Ureter (tissue), 1 donor: ENCODE measurements at places on chromosomes 16 and 17. TPM values are rescaled to one million over a fixed set of nuclear protein-coding genes. Genes with fewer than 3 reads are reported as not detected.
A peak's percentile ranks its signal among the peaks of the same experiment; 100 is the strongest.

- no peak for DNase-seq
These were observed 97.6 kb upstream of the FAM20A start for GRCh38 chr17:68698746-68699145.

- DNase-seq = no peak
These were observed 88.6 kb upstream of the BRD7 start for GRCh38 chr16:50457423-50457822.

DNA sequence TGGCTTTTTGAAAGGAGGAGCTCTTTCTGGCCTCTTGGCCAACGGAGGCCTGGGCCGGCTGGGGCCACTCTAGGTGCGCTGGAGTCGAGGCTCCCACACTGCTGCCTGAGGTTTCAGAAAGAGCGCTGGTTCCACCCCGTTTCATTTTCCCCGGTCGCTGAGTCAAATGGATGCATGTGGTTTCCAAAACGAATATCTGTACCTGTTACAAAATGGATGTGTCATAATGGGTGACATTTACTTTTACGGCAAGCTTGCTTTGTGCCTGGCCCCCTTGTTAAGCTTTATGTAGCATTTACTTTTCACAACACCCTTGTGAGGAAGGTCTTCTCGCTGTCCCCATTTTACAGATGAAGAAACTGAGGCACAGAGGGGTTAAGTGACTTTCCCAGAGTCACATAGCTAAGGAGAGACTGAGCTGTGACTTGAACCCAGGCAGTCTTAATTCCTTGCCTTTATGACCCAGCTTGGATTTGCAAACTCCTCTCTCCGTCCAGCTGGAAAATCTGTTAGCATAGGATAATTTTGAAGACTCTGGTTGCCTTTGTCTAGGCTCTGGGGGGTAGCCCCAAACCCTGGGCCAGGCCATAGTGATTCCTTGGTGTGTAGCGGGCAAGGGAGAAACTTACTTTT is 10.6 kb downstream of the KSR1 start:
- no peak for DNase-seq

DNA sequence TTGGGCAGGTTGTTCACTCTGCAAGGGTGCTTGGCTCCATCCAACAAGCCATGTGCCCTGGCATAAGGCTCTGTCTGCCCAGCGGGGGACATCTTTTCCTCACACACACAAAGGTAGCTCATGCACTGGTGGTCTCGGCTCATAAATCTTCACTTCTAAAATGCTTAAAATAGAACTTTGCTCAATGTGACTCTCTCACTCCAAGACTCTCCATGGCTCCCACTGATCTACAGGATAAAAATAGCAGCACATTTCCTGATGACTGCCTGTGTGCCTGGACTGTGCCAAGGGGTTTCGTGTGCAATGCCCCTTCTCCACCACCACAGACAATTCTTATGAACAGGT is 15.1 kb upstream of the CIBAR2 start:
- no peak for DNase-seq

DNA sequence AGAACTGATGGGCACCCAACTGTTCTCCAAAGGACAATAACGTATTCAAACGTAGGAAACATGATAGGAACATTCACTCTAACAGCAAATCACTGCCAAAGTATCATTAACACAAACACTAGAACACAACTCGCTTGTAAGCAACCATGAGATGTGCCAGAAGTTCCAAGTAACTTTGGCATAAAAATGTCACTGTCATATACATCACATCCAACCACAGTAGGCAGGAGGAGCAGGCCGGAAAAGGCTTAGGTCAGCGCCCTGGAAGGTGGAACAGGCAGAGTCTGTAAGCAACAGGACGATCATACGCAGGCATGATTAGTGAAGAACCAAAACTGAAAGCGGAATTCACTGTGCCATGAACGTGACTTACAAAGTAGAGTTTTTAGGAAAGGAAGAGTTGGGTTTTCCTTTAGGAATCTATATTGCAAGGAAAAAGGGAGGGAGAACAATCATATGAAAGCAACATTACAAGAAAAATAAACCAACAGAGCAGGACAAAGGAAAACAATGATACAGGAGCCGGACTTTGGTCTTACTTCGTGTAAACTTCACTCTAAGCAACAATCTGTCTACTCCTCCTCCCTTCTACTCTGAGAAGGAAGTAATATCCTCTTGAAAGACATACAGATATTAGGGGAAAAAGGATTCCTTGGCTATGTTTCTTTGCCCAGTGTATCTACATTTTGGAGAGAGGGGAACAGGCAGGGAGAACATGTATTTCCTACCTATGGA is 52.3 kb downstream of the YWHAE start:
- no peak for DNase-seq

DNA sequence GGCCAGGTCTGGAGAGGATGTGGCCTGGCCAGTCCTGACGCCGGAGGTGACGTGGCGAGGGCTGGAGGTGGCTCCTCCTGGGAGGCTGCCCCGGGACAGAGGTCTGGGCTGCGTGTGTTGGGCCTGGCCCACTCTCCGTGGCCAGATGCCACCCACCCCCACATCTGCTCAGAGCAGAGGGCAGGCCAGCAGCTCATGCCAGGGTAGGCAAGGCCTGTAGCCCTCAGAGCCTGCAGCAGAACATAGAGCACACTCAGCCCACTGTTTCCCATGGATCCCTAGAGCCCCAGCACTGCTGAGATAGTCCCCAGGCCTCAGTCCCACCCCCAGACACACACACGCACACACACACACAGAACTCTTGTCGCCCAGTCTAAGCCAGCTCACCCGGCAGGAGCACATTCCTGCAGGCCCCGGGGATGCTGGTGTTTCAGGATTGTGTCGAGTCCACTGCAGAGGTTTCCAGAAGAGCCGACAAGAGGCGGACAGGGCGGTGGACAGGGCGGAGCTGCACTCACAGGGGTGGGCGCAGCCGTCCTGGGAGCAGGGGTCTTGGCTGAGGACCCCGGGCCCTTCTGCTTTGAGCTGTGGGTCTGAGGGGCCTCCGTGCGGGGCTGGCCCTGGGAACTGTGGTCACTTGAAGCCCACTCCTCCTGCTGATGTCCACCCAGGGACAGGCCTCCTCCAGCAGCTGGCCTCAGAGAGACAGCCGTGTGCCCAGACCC is 33.4 kb downstream of the SOX8 start:
- no peak for DNase-seq

- peak; percentile 45 for DNase-seq
These were observed 542 bp downstream of the SLC39A11 start for GRCh38 chr17:73091770-73092522.

DNA sequence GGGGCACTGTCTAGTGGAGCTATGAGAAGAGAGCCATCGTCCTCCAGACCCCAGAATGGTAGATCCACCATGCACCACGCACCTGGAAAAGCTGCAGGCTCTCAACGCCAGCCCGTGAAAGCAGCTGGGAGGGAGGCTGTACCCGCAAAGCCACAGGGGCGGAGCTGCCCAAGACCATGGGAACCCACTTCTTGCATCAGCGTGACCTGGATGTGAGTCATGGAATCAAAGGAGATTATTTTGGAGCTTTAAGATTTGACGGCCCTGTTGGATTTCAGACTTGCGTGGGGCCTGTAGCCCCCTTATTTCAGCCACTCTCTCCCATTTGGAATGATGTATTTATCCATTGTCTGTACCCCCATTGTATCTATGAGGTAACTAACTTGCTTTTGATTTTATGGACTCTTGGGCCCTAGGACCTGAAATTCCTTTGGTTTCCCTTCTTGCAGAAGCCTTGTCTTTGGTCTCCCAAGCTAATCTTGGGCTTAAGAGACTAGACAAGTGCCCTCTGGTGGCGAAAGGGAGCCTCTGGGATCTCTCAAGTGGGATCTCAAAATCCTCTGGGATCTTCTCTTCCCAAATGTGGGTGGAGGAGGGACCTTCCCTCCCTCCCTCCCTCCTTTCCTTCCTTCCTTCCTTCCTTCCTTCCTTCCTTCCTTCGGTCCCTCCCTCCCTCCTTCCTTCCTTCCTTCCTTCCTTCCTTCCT is 58.2 kb upstream of the HAPSTR1 start:
- DNase-seq = no peak

DNA sequence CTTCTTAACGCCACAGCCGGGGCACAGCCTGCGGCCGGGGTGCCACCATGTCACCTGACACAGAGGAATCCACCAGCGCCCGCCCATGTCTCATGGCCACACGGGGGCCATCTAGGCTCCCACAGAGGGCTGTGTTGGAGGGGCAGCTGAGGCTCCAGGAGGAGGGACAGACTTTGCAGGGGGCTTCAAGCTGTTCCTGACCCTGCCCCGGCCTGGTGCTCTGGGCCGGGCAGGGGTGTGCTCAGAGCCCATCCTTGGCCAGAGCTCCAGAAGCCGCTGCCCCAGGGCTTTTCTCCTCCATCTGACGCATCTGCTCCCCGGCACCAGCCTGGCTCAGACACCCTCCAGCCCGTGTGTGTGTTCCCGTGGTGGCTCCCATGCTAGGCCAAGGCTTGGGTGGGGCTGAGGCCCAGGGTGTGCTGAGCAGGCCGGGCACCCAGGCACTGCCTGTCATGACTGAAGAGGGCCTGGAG is 7.8 kb upstream of the SLC38A10 start:
- no peak for DNase-seq

GRCh38 chr16:84406006-84406963 is 37.9 kb downstream of the ATP2C2 start:
- no peak for DNase-seq

DNA sequence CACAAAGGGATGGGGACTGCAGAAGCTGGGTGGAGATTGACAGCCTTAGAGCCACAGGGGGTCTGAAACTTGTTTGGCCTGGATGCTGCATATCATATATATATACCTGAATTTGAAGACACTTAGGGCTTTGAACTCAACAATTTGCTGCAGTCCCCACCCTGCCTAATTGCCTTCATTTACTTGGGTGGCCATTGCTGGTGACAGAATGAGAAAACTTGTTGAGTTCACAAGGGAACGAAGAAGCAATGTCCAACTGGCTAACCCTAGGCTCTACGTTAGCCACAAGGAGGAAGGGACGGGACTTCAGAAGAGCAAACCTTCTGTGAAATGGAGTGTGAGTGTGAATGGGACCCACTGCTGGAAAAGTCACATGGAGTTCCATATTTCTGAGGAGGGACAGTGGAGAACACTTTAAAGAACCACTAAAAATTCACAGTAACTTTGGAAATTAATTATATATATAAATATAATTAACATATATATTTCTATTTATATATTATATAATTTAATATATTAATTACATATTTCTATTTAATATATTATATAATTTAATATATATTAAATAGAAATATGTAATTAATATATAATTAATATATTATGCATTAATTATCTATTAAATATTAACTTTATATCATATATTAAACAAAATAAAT is 215.3 kb upstream of the SOX9 start:
- DNase-seq = no peak

- no peak for DNase-seq
These were observed 2.9 kb upstream of the LYRM9 start for GRCh38 chr17:27895940-27896535.

- DNase-seq = no peak
These were observed 32.9 kb upstream of the ANKRD40CL start for GRCh38 chr17:50800196-50800700.

DNA sequence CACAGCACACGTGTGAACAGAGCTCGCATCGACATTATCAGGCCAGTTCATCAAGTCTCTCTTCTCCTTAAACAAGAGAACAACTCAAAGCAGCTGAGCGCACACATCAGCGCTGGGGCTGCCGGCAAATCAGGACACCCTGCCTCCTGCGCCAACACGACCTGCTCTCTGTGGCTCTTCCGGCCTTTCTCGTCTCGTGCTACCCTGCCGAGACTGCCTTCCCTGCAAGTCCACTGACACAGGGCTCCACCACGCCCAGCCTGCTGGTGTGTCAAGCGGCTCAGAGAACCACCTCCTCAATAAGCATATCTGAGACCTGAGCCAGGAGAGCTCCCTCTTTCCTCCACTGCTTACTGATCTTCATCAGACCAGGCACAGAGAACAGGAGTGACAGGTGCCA is 96.9 kb downstream of the ZNF778 start:
- DNase-seq = no peak

DNA sequence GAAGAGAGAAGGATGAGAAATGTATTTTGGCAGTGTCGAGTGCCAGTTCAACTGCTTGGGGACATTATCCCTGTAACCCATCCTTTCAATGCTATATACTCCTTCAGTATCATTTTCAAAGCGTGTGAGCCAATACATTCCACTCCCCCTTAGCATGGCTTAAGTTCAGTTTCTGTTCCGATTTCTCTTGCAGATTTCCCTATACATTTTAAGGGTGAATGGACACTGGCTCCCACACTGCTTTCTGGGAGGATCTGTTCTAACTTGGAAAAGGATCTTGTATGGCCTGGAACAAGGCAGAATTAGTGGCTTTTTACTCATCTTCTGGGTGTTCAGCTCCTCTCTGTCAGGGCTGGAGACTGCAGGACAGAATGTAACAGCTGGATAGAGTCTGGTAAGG is 333.8 kb downstream of the HAPSTR1 start:
- DNase-seq = no peak

DNA sequence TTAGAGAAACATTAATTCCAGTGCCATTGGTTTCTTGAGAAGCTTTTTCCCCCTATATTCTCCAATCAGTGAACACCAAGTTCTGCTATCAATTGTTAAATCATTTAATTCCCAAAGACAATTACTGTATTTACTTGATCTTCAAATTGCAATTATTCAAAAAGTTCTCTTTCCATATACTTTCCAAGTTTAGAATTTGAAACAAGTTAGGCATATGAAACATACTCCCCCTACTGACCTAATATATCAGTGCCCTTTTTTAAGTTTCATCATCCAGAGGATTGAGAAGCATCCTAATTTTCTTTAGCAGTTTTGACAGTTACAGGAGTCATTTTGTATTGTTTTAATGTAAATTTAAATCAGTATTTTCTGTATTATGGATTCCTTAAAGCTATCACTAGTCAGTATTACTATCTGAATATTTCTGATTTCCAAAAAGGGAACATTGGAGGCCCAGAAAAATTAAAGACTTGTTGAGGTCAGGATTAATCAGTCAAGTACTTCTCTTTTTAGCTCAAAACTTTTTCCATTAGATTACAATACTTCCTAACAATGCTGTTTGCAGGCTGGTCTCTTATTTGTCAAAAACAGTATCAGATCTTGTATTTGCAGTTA is 16.3 kb downstream of the MEIOC start:
- DNase-seq = no peak

DNA sequence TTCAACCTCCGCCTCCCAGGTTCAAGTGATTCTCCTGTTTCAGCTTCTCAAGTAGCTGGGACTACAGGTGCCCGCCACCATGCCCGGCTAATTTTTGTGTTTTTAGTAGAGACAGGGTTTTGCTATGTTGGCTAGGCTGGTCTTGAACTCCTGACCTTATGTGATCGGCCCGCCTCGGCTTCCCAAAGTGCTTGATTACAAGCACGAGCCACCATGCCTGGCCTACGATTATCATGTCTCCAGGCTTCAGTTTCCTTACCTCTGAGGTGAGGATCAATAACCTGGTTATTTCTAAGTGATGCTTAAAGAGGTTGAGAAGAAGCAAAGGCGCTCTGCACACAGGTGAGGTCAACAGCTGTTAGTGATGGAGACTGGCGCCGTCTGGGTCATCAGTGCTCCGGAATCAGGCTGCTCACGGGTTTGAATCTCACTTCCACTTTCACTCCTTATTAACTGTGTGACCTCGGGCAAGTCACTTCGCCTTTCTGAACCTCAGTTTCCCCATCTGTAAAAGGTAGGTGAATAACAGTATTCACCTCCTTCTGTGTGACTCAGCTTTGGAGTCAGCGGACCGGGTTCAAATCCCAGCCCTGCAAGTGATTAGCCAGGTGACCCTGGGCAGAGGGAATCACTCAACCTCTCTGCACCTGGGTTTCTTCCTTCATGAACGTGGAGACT is 745 bp upstream of the ABCC1 start:
- no peak for DNase-seq

NPEPPS gene
- 152 TPM for total RNA-seq

HBM gene
- total RNA-seq = not detected

CUEDC1 gene
- total RNA-seq = 36.9 TPM

RAB40C gene
- 39.2 TPM for total RNA-seq

HSD11B2 gene
- 5.6 TPM for total RNA-seq

SULT1A4 gene
- 3.3 TPM for total RNA-seq

CYGB gene
- 24.6 TPM for total RNA-seq

NLRC5 gene
- total RNA-seq = 50.1 TPM

GRAP gene
- 3.6 TPM for total RNA-seq
